HTR-8/SVneo (cell line): ENCODE measurements at places on chromosomes 16 and 17.

GRCh38 chr17:55969562-55970324 is 183.5 kb upstream of the ANKFN1 start:
- DNase-seq = no peak

GRCh38 chr17:79188048-79188447 is 113.4 kb downstream of the ENGASE start:
- peak; percentile 60 for DNase-seq

GRCh38 chr16:89749637-89750036 is 28.3 kb downstream of the ZNF276 start:
- no peak for DNase-seq

DNA sequence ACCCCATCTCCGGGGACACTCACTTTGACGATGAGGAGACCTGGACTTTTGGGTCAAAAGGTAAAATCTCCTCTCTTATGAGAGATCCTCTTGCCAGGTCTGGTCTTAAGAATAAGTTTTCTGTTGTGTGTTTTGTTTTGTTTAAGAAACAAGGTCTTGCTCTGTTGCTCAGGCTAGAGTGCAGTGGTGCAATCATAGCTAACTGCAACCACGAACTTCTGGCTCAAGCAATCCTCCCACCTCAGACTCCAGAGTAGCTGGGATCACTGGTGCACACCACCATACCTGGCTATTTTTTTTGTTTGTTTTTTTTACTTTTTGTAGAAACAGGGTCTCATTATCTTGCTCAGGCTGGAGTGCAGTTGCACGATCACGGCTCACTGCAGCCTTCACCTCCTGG is 4.1 kb downstream of the MMP25 start:
- DNase-seq = no peak

DNA sequence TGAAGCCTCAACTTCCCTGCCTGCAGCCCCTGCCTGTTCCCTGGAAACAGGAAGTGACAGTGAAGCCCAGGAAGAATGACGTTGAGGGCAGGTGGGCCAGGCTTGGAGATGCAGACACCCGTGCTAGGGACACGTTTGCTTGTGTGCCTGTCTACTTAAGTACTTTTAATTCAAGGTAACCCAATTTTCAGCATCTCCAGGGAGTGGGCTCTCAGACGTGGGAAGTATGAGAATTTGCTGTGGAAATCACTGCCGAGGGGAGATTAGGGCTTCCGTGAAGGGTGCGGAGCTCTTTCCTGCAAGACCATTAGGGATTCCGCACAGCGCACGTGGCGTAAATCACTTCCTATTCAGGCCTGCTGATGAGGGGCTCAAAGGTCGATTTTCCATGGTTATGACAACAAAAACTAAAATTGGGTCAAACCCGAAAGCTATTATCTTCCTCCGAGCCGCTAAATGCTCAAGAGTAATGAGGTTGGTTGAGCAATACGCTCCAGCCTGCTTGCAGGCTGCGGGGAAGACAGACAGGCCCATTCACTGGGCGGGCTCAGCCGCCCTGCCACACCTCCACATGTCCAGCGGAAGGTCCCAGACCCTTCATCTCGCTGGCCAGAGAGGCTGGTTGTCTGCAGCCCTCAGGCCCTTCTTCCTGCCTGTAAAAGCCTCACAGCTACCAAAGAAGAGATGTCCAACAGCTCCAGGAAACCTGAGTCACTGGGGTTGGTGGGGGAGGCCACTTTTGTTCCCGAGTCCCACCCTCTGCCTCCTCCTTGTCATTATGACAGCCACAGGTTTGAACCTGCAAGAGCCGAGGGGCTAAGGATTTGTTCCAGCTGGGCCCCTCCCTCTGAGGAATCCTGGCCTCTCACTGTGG is 109.9 kb downstream of the RBFOX3 start:
- no peak for DNase-seq

DNA sequence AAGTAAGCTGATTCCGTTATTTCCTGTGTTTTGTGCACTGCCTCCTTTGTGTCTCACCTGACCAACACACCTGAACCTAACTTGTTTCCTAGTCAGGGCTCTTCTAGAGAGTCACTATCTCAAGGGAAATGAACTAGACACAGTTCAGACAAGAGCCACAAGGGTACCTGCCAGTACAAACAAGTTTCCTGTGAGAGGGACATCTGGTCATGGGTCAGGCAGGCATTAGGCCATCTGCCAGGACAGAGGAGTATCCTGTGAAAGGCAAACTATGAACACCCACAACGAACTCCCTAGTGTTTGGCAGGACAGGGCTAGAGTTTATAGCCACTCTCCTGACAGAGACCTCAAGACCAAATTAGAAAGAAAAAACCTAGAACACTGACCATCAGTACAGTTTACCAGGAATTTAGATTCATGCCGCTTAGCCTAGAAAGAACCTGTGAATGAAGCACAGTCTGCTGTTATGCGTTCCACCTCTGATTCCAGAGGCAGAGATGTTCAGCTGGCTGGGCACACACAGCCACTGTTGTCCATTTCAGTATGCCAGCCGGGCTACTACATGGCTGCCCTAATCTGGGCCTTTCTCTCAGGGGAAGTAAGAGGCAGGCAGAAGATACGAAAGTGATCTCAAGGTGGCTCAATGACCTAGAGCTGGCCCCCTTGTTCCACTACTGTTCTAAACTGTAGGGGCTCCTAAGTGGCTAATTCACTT is 20.7 kb upstream of the GLG1 start:
- DNase-seq = no peak

DNA sequence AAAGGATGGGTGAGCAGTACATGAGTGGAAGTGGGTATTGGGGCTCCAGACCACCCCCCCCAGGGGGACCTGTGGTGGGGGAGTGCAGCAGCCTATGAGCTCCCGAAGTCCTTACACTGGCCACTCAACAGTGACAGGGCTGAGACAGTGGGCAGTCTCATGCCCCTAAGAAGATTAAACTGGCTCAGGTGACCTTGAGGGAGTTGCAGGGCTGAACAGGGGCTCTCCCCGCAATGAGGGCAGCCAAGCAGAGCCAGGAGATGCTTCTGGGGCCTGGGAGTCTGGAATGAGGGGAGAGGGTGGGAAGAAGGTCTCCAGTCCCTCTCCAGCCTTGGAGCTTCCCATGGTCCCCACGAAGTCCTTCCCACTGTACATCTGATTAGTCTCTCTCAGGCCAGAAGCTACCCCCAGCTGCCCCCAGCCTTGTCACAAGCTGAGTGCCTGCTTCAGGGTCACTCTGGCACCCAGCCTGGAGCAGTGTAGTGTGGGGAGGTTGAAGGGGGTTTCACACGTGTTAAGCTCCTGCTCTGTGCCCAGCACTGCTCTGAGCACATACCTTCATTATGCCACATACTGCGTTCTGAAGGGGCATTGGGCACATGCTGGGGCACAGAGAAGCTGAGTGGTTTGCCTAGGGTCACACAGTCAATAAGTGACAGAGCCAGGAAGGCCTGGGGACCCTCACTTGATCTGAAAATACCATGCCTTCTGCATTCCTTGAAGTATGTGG is 1.0 kb upstream of the CDH16 start:
- no peak for DNase-seq
